Mesothelial cell of epicardium (in vitro differentiated cells): ENCODE measurements at places on chromosomes 16 and 17.

DNA sequence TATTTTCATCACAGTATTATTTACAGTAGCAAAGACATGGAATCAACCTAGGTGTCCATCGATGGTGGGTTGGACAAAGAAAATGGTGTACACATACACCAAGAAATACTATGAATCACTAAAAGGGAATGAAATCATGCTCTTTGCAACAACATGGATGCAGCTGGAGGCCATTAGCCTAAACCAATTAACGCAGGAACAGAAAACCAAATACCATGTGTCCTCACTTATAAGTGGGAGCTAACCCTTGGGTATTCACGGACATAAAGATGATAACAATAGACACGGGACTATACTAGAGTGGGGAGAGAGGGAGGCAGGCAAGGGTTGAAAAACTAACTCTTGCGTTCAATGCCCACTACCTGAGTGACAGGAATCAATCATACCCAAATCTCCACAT is 41.0 kb downstream of the MRPS23 start:
- no peak for DNase-seq

GRCh38 chr16:11698271-11698689 is 30.0 kb downstream of the SNN start:
- no peak for DNase-seq

- DNase-seq, result no peak
These were observed 247.4 kb downstream of the PRKCA start for GRCh38 chr17:66549731-66550207.

- no peak for DNase-seq
These were observed 572 bp downstream of the FAM171A2 start for GRCh38 chr17:44362949-44363612.

- peak; percentile 67 for DNase-seq
These were observed at the start of gene TEKT3 for GRCh38 chr17:15341385-15341849. Gene TEKT3, minus strand, starts transcription at chr17:15341597. Its CDS starts 10,012 bp downstream, at chr17:15331585.

- DNase-seq, result no peak
These were observed 16.2 kb upstream of the FOXF1 start for GRCh38 chr16:86494039-86494564.

GRCh38 chr16:74372953-74373846 is 2.9 kb upstream of the NPIPB15 start:
- no peak for DNase-seq

DNA sequence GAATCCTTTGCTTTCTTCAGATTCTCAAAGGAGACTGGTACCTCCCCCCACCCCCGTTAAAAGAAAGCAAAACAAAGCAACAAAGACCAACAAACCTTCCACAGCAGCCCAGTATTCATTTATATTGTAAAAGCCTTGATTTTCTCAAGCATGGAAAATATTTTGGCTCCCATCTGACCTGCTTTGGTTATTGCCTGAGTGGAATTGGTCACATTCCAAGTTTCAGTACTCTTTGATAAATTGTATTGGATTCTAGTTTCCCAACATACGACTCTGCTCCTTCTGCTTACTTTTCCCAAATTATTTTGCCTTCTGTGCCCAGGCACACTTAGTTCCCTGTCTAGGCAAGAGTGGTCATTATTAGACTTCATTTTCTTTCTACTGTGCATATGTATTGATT is 1.3 kb downstream of the ABCC11 start:
- no peak for DNase-seq

- no peak for DNase-seq
These were observed 78.1 kb downstream of the GP2 start for GRCh38 chr16:20249211-20249610.

- DNase-seq, result no peak
These were observed 7.3 kb downstream of the KIF18B start for GRCh38 chr17:44940317-44940716.

GRCh38 chr16:48818257-48818656 is 208.3 kb upstream of the N4BP1 start:
- DNase-seq, result no peak

GRCh38 chr16:70495425-70496182 is 27.8 kb downstream of the COG4 start:
- no peak for DNase-seq

- peak; percentile 47 for DNase-seq
These were observed 167.1 kb downstream of the HAPSTR1 start for GRCh38 chr16:9258423-9259051.

GRCh38 chr17:4998027-4998731 is 429 bp downstream of the KIF1C start:
- DNase-seq, result peak; percentile 59

- DNase-seq, result no peak
These were observed 15.3 kb upstream of the SEC14L1 start for GRCh38 chr17:77125432-77125901.

- peak; percentile 66 for DNase-seq
These were observed 586 bp downstream of the GLYR1 start for GRCh38 chr16:4846503-4846900.

DNA sequence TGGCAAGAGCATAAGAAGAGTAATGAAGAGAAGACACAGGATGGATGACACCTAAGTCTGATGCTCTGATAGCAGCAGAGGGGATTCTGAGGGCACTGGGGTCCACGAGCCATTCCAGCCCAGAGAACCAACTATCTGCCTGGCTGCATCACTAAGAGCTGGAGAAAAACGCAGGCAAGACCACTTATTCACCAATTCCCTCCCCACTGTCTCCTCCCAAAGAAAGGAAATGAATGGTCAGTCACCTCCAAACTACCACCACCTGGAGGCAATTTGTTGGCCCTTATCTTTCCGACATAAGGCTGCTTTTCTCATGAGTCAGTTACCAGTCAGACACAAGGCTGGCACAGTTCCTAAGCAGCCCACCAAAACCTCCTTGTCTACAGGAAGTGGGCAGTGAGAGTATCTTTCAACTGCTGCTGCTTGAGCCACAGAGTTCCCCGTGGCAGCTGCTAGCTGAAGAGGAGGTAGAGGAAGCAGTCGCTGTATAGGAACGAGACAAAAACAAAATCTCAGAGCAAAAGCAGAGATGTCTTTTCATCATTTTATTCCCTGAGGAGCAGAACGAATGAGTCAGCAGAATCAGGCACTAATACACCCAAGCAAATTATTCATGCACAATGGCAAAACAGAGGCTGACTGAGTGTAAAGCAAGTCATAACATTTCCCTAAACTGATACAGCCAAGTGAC is 111.1 kb downstream of the SMG6 start:
- DNase-seq, result no peak

DNA sequence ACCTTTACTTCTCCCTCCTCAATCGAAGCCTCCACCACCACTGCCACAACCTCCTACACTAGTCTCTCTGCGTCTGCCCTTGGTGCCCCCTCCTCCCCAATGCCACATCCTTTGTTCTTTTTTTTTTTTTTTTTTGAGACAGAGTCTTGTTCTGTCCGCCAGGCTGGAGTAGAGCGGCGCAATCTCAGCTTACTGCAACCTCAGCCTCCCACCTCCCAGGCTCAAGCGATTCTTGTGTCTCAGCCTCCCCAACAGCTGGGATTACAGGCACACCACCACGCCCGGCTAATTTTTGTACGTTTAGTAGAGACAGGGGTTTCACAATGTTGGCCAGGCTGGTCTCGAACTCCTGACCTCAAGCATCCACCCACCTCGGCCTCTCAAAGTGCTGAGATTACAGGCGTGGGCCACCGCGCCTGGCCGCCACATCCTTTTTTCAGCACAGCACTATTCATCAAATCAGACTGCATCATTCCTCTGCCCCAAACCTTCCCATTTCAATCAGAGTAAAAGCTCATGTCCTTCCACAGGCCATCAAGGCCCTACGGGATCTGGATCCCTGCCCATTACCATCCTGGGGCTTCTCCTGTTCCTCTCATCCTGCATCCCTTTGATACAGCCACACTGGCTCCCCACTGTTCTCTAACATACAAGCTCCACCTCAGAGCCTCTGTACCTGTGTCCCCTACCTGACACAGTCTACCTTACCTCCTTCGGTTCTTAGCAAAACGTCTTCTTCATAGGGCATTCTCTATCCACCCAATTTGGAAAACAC is 2.0 kb downstream of the KLHL11 start:
- DNase-seq, result no peak

- DNase-seq, result no peak
These were observed 30.4 kb upstream of the FOXK2 start for GRCh38 chr17:82489117-82489516.

DNA sequence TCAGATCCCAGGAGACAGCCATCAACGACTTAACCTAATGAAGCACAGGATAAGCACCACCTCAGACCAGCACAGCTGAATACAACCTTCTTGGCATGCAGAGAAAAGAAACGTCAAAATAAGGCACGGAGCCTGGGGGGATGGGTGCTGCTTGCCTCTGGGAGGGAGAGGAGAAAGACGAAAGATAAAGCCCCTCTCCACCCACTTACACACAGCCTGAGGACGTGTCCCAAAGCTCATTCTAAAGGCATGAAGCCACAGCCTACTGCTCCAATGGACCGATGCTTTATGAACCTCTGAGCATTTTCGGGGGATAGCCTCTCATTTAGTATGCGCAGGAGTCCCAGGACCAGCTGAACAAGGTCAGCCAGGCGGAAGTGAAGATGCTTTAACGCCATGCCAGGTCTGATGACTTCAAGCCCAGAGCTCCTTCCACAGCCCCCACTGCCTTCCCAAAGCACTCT is 31.1 kb downstream of the ST3GAL2 start:
- no peak for DNase-seq

- peak; percentile 24 for DNase-seq
These were observed 18.3 kb upstream of the GNA13 start for GRCh38 chr17:65074778-65075250.

DNA sequence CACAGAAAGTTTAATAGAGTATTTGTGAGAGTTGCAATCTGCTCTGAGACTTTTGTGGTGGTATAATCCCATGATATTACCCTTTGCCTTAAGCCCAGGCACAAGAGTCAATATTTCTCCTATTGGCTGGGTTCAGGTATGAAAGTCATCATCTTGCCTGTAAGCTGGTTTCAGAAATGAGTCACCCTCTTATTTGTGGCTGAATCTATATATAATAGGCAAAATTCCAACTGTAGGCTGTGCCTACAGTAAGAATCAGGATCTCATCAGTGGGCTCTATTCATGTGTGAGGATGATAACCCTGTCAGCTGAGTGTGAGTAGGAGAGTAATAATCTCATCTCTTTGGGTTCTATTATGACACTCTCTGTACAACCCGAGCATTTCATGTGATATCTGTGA is 2103.1 kb downstream of the TP53TG3F start:
- no peak for DNase-seq

GRCh38 chr17:44095647-44096496 is 25.3 kb downstream of the G6PC3 start:
- peak; percentile 57 for DNase-seq

- DNase-seq, result no peak
These were observed 59.9 kb downstream of the TAOK1 start for GRCh38 chr17:29449865-29450671.

DNA sequence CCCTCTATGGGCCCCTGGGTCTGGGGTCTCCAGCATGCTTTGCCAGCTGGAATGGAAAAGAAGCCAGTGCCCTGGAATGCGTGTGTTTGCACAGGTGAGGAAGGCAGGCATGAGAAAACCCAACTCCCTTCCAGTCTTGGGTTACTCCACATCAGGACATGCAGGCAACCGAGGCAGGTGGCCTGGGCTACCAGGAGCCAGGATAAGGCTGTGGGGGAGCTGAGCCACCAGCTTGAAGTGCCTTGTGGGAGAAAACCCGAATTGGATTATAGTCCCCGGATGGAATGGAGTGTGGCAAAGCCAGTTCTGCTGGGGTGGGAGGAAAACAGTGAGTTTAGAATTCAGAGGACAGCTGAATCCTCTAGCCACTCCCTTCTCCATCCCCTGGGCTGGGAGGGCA is 7.2 kb downstream of the SRCIN1 start:
- DNase-seq, result no peak

DNA sequence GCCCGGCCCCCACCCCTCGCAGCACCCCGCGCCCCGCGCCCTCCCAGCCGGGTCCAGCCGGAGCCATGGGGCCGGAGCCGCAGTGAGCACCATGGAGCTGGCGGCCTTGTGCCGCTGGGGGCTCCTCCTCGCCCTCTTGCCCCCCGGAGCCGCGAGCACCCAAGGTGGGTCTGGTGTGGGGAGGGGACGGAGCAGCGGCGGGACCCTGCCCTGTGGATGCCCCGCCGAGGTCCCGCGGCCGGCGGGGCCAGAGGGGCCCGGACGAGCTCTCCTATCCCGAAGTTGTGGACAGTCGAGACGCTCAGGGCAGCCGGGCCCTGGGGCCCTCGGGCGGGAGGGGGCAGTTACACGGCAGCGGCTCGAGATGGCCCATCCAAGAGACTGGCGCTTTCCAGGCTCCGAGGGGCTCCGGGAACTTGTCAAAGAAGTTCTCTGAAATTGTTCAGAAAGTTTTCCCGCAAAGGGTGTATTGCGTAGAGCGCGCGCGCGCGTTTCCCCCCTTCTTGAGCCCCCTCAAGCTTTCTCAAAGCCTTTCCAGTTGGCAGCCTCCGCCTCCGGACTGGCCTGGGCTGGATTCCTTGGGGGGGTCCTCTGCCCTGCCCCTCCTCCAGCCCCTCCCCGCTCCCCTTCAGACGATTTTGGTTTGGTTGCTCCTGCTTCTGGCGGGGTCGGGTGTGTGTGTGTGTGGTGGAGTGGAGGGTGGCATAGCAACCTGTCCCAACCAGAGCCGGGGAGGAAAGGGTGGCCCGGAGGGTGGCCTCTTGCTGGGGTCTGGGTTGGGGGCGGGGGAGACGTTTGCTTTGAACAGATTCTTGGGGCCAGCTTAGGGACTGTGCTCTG is 504 bp downstream of the ERBB2 start:
- peak; percentile 68 for DNase-seq

GRCh38 chr17:7782240-7782639 is 51.8 kb upstream of the KDM6B start:
- DNase-seq, result no peak

DNA sequence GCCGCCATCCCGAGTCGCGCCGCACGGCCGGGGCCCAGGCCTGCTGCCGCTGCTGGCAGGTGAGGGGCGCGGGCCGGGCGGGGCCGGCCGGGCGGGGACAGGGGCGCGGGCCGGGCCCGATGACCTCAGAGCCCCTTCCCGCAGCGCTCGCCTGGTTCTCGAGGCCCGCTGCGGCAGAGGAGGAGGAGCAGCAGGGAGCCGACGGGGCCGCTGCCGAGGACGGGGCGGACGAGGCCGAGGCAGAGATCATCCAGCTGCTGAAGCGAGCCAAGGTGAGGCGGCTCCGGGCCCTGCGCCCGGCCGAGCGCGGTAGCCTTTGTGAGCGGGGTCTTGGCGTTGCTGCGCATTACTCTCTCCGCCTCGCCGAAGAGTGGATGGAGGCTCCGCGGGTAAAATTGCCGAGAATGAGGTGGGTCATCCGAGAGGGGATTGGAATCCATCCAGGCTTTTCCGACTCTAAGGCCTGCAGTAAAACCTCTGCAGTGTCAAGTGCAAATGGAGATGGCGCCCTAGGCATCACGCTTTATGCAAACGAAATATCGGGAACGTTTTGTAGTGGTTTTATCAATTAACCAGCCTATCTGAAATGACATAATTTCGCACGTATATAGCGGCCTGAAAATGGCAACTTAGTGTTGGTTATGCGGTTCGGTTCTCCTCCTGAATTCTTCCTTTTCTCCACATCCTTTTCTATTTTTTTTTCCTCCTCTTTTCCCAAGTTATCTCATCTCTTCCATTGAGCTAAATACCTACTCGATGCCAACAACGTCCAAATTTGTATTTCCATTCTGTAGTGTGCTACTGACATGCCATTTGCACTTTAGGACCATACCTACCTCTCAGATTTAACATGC is 577 bp downstream of the TTC19 start:
- peak; percentile 58 for DNase-seq
